D341Med (cell line): ENCODE measurements at places on chromosomes 13 and 19.

- DNase-seq, result no peak
Observed at GRCh38 chr19:53823380-53824120, 564 bp downstream of the NLRP12 start.

DNA sequence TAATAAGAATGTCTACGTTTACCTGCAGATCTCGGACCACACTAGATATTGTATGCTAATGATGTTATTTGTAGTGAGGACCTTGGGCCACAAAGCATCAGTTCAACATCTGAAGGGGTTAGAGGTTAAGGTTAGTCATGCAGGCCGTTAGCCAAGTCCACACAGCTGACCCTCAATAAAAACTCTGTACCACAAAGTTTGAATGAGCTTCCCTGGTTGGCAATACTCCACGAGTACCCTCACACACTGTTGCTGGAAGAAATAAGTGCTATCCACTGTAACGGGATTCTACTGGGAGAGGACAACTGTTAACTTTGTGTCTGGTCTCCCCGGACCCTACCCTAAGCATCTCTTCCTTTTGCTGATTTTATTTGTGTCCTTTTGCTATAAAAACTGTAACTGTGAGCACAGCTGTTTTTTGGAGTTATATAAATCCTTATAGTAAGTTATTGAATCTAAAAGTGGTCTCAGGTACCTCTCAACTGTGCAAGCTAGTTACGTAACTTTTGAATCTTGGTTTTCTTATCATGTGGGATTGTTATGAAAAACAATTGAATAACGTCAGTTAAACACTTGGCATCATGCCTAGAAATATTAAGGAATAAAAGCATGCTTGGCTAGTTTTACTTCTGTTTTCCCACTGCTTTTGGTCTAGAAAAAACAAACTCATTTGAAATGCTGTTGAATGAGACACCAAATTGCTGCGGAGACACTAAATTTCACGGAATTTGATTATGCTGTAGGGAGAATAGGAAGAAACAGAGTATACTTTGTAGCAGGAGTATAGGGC is 181.5 kb downstream of the DNAJC3 start:
- DNase-seq, result no peak

GRCh38 chr13:40191186-40191980 is 475.1 kb downstream of the FOXO1 start:
- DNase-seq, result no peak

GRCh38 chr19:28665748-28666147 is 547.2 kb downstream of the UQCRFS1 start:
- DNase-seq, result no peak

GRCh38 chr19:28258829-28259228 is 954.1 kb downstream of the UQCRFS1 start:
- DNase-seq, result no peak

GRCh38 chr19:18282021-18282787 is 782 bp upstream of the JUND start:
- DNase-seq, result no peak

GRCh38 chr13:108733022-108733560 is 103.7 kb downstream of the MYO16 start:
- no peak for DNase-seq

DNA sequence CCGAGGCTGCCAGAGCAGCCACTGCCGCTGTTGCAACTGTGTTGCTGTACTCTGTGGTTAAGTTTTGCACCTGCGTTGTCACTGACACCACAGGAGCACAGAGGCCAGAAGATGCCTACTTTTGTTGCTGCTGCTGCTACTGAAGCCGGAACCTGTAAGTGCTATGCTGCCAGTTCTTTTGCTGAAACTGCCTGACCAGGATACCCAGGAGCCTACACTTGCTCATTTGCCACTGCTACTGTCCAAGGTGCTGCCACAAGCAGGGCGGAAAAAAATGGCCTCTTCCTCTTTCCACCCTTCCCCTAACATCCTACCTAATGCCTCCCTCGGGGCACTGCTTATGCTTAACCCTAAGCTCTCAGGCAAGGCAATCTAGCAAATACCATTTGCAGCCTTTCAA is 29.0 kb upstream of the NBEA start:
- peak; percentile 15 for DNase-seq

DNA sequence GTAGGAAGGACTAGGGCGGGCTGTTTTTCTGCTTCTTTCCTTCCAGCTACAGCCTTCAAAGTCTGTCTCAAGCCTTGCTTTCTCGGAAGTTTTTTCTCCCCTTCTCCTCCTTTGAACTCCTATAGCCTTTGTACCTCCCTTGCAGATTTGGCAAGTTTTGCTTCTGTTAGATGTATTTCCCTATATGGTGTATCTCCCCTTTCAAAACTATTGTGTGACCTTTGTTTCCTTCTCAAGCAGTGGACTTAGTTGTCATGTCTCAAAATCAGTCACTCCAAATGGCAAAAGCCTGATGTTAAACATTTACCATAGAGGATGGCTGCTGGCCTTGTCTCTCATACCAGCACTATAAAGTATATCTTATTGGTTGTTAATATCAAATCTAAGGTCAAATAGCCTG is 152.7 kb downstream of the FLT1 start:
- DNase-seq, result no peak

- DNase-seq, result peak; percentile 24
Observed at GRCh38 chr13:81929988-81930387, 1589.1 kb upstream of the SPRY2 start.

- DNase-seq, result no peak
Observed at GRCh38 chr13:114203536-114203935, 24.5 kb downstream of the CFAP97D2 start.
